ENCODE measurements at places on chromosomes 13 and 19.
A peak's percentile ranks its signal among the peaks of the same experiment; 100 is the strongest.

DNA sequence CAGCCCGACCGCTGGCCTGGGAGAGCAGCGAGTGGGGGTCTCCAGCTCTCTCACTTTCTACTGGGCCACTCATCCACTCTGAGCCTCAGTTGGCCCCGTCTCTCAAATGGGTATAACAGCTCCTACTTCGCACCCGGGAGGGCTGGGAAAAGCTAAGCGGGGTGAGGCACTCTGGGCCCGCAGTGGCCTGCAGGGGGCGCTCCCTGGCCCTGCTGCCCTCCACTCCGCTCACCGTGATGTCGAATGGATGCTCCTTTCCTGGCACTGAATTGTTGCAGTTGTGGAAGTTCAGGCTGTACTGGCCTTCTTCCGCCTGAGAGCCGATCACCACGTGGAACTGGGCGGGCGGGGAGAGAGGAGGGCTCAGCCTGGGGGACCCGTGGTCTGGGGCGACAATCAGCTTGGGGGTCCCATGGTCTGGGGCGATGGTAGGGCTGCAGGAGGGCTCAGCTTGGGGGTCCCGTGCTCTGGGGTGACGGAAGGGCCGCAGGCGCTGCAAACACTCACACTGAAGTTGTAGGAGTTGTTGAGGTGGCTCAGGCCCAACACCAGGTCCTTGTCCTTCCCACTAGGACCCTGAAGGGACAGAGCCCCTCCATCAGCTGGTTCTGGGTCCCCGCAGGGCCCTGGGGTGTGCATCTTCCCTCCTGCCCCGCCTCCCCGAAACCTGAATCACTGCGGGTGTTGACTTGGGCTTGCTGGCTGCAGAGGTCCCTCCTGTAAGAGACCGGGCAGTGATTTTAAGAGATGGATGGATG lies 3.9 kb downstream of the GPR108 start:
- no peak for DNase-seq

- no peak for DNase-seq
Observed at GRCh38 chr19:1790054-1790792, 21.9 kb downstream of the ATP8B3 start.

DNA sequence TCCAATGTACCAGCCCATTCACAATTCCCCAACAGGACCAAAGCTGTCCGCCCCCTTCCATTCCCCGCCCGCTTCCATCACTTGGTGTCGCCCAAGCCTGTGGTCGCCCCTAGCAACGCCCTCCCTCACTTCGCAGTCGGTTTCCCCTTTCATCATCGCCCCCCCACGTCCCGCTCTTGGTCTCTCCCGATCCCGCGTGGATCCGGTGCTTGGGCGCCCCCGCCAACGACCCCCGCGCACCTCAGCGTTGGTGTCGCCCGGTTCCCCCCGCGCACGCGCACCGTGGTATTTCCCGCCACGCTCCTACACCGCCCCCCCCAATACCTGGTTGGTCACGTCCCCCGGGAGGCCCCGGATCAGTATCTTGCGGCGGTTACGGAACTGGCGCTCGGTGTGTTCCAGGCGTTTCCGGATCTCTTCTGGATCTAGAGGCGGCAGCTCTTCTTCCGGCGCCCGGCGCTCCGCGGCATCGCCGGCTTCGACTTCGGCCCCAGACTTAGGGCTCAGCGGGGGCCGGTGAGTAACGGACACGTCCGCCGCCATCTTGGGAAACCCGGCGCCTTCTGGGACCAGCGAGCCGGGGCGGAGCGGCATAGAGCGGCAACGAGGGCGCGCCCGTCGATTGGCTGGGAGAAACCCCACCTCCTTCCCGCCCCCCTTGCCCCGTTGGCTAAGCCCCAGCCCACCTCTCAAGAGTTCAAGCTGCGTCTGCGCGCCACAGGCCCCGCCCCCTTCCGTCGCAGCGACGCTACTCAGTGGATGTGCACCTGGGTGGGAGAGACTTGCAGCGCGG lies at the start of gene RAVER1:
RAVER1 (minus strand) TSS at position 565 of the 793 bp plus-strand sequence; CDS start at position 543, 22 bp downstream.
- peak; percentile 100 for DNase-seq

DNA sequence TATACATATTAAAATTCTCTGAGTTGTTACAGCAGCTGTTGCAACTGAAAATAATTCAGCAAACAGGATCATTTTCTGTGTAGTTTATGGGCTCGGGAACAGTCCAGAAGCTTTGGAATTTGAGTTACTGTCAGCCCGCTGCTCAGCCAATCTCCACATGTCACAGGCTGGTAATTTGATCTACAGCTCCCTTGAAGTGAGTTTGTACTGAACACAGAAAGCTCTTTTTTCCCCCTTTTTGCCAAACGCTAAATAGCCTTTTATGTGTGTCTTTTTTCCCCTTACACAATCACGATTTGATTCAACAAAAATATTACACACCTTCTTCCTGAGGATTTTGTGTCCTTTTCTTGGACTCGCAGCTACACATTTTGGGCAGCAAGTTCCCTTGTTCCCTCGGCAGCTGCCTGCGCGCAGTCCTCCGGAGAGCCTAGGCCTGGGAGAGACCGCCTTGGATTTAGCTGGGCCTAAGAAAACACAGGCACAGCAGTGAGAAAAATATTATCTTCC lies 371.4 kb downstream of the KCNRG start:
- DNase-seq, result no peak

GRCh38 chr19:54357381-54357780 lies 7.3 kb downstream of the LAIR1 start:
- DNase-seq, result no peak

DNA sequence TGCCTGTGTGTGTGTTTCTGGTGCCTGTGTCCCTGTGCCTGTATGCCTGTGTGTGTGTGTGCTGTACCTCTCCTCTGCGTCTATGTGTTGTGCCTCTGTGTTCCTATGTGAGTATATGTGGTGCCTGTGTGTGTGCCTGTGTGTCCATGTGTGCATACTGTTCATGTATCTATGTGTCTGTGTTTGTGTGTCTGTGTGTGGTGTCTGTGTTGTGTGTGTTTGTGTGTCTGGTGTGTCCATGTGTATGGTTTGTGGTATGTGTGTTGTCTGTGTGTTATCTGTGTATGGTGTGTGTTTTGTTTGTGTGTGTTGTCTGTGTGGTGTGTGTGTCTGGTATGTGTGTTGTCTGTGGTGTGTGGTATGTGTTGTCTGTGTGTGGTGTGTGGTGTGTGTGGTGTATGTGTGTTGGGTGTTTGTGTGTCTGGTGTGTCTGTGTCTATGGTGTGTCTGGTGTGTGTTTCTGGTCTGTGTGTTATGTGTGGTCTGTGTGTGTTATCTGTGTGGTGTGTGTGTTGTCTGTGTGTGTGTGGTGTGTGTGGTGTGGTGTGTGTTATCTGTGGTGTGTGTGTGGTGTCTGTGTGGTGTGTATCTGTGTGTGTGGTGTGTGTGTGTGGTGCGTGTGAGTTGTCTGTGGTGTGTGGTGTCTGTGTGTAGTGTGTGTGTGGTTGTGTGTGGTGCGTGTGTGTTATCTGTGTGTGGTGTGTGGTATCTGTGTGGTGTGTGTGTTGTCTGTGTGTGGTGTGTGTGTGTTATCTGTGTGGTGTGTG lies 20.4 kb downstream of the HDGFL2 start:
- DNase-seq, result no peak

All from cardiac septum (tissue), 1 donor.